ENCODE measurements at places on chromosomes 3 and 15.

DNA sequence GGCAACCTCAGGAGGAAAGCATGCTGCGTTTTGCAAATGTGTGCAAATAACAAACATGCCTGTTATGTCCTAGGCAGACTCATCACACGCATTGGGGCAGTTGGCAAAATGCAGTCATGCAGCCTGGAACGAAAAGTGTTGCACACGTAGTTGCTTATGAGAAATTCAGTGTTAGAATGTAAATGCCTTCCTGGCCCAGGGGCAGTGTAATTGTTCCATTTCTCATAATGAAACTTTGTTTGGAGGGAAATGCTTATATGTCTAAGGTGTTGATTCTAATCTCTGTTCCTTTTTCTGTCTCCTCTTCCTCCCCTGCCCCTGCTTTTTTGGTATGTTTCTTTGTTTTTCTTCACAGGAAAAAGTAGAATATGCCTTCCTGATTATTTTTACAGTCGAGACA, 156.0 kb downstream of the CACNA1D start:
- no peak for DNase-seq

GRCh38 chr3:126468028-126468891, 7.4 kb downstream of the ZXDC start:
- no peak for DNase-seq

DNA sequence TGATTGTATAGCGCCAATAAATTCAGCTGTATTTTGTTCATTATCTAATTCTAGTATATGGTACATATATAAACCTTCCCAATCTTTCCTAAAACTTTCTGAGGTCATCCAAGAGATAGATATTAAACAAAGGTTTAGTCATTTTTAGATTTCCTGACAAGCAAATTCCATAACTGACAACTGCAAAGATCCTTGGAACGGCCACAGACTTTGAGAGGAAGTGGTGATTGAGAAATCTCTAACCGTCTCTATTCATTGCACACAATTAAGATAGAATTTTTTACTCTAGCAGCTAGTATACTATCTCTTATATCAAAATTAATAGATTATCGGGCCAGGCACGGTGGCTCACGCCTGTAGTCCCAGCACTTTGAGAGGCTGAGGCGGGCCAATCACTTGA, 4.7 kb downstream of the CSNK1G1 start:
- no peak for DNase-seq

- peak; percentile 52 for DNase-seq
Measured at GRCh38 chr3:35200056-35200455, 439.3 kb upstream of the ARPP21 start.

- no peak for DNase-seq
Measured at GRCh38 chr3:18208856-18209255, 216.3 kb downstream of the SATB1 start.

GRCh38 chr3:50545781-50546180, 21.8 kb downstream of the C3orf18 start:
- DNase-seq: no peak

DNA sequence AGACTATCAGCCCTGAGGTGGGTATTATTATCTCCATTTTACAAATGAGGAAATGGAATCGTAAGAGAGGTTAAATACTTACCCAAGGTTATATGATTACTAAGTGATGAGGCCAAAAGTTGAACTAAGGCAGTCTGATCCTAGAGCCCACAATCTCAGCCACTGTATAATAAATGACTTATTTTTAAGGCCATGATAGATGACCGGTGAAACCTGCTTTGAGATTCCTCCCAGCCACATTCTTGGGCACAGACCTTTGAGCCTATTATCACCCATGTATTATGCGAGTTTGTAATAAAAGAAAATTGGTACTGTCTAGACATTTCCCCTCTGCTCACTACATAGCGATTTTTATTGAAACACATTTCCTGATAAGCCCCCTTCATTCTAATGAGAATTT, 37.4 kb downstream of the POLQ start:
- no peak for DNase-seq

DNA sequence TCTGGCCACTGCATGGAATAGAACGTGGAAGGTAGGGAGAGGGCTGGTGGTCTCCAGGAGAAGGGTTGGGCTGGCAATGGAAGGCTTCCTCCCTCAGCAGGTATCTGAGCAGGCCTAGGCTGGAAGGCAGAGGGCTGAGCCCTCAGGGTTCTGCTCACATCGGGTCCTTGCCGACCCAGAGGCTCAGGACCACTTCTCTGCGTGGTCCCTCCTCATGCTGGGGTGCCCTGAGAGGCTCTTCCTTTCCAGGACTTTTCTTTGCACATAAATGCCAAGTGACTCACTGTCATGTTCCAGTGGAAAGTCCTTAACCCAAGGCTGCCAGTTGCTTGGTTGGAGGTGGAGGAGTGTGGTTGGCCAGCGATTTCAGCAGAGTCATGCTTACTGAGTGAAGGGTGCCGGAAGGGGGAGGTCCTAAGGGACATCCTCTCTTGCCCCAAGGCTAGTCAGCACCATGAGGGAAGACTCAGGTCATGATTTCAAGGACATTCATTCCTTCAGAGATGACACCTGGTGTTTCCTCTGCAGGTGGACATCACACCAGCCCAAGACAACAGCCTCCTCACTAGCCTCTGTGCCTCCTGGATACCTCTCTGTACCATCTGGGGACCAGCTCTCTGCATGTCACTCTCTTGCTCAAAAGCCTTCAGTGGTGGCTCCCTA, 8.2 kb downstream of the SLC6A6 start:
- DNase-seq: peak; percentile 61

- DNase-seq: peak; percentile 39
Measured at GRCh38 chr3:88003115-88003755, 55.6 kb downstream of the CGGBP1 start.

DNA sequence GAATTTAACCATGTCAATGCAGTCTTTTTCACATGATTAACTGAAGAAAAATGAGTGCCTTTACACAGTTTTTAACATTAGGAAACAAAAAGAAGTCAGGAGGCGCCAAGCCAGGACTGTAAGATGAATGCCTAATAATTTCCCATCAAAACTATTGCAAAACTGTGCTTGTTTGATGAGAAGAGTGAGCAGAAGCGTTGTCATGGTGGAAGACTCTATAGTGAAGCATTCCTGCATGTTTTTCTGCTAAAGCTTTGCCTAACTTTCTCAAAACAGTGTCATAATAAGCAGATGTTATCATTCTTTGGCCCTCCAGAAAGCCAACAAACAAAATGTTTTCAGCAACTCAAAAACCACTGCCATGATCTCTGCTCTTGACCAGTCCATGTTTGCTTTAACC, 156.8 kb upstream of the CDIN1 start:
- no peak for DNase-seq

DNA sequence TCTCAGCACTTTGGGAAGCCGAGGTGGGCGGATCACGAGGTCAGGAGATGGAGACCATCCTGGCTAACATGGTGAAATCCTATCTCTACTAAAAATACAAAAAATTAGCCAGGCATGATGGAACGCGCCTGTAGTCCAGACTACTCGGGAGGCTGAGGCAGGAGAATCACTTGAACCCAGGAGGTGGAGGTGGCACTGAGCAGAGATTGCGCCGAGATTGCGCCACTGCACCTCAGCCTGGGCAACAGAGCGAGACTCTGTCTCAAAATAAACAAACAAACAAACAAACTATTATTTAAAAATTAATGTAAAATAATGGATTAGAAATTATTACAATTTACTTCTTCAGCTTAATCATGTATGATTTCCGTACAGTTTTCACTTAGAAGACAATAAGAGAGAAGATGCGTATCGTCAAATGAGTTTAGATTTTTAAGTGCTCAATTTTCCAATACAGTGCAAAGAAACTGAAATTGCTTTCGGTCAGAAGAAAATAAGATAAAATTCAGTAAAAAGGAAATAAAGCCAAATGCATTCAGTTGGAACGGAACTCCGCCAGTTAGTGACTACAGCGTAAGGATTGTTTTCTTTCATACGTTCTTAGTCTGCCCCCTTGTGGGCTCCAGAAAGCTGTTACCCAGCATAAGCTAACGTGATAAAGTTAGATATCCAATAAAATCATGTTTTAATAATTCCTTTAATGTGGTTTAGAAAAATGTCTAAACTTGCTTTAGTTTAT, 24.8 kb downstream of the AADAC start:
- peak; percentile 57 for DNase-seq

GRCh38 chr3:119314821-119315220, 20.6 kb downstream of the ARHGAP31 start:
- no peak for DNase-seq

- DNase-seq: no peak
Measured at GRCh38 chr3:187490366-187490765, 122.2 kb downstream of the RTP4 start.

DNA sequence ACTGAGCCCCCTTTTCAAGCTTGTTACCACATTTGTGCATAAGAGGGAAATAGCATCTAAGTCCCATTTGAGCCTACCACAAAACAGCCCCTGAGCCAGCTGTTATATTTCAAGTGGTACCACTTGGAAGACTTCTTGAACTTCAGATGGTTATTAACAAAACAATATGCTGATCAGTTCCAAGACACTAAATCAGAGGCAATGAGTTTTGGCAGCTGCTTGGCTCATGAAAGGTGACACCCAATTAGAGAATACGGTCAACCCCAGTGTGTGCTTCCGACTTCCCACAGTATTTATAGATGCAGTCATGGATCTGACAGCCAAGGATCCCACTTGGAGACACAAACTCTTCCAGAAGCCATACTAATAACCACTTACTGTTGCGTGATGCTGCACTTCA, 469.6 kb upstream of the PPP2R3A start:
- no peak for DNase-seq

- peak; percentile 37 for DNase-seq
Measured at GRCh38 chr15:33234020-33234461, 39.5 kb upstream of the FMN1 start.

DNA sequence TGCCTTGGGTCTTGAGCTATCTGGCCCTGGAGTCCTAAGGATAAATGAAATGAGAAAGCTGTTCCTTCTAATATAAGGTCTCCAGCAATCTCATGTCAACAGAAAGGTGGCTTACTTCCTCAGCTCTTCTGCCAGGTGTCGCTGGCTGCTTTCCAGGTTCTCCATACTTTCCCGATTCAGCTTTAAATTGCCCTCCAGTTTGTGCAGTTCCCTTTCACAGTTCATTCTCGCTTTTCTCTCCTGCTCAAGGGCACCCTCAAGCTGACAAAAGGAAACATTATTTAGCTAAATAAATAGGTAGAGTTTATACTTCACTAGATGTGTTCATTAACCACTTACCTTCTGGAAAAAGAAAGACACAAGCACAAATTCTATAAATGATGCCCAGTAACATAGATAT, 73.0 kb downstream of the MYH15 start:
- DNase-seq: no peak

GRCh38 chr3:8069471-8069870, 432.2 kb upstream of the LMCD1 start:
- no peak for DNase-seq

- DNase-seq: no peak
Measured at GRCh38 chr3:126618021-126618420, 36.9 kb downstream of the TXNRD3 start.

DNA sequence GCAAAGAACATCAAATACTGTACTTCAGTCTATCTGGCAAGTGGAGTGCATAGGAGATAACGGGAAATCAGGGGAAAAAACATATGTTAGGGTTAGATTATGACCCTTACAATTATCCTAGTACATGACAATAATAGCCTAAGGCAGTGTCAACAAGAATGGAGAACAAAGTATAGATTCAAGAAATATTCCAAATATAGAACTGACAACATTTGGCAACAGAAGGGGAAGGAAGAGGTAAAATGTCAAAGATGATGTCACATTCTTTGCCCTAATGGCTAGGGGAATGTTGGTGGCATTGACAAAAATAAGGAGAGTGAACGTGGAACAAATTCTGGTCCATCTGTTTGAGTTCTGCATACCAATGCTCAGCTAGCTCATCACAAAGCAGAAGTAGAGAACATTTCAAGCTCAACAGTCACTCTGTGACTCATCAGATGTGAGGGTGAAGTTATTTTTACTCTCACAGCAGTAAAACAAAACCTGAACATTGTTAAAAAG, 15.5 kb upstream of the ATP8B4 start:
- peak; percentile 53 for DNase-seq

DNA sequence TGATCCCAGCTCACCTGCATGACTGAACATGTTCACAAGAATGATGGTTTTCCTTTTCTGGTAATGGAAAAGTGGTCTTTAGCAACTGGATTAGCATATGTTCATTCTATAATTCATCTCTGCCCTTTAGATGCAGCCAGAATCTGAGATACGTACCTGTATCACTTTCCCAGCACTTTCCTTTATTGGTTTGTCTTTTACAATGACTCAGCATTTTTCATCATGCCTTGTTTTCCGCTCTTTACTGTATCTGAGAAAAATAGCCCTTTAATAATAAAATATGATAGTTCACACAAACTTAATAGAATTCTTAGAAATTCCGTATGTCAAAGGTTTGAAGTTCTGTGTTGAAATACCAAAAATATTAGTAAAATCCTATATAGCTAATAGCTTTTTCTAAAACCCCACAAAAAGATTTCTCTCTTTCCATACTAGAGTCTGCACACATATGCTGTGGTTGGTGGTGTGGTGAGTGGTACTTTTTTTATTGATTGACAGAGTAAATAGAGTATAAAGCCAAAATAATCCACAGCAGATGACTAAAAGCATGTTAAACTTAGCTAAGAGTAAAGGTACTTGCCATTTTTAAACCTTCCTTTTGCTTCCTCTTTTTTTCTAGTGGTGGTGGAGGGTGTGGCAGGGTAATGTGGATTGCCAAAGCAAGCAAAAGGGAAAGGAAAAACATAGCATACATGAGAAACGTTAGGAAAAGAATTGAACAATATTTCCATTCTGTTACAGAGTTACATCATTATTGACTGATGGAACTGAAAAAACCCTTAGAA, 328.9 kb upstream of the RBMS3 start:
- DNase-seq: no peak

Data from HS-5 (cell line).